NCI-H446 treated with DMSO at 0.1 percent for 48 hours (cell line): ENCODE measurements at places on chromosomes 2 and 18.

DNA sequence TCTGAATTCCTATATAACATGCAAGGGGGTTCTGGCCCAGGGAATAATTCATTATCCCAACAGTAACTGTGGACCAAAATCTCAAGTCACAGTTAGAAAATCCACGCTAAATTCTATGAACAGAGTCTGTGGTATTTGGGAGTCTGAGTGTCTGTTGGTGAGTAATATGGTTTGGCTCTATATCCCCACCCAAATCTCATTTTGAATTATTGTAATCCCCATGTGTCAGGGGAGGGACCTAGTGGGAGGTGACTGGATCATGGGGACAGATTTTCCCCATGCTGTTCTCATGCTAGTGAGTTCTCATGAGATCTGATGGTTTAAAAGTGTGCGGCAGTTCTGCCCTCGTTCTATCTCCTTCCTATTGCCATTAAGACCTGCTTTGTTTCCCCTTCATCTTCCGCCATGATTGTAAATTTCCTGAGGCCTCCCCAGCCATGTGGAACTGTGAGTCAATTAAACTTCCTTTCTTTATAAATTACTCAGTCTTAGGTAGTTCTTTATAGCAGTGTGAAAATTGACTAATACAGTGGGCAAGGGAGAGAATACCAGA lies 68.3 kb downstream of the NBAS start:
- DNase-seq: no peak

- no peak for DNase-seq
Measured at GRCh38 chr2:229445019-229445418, 173.9 kb upstream of the PID1 start.

DNA sequence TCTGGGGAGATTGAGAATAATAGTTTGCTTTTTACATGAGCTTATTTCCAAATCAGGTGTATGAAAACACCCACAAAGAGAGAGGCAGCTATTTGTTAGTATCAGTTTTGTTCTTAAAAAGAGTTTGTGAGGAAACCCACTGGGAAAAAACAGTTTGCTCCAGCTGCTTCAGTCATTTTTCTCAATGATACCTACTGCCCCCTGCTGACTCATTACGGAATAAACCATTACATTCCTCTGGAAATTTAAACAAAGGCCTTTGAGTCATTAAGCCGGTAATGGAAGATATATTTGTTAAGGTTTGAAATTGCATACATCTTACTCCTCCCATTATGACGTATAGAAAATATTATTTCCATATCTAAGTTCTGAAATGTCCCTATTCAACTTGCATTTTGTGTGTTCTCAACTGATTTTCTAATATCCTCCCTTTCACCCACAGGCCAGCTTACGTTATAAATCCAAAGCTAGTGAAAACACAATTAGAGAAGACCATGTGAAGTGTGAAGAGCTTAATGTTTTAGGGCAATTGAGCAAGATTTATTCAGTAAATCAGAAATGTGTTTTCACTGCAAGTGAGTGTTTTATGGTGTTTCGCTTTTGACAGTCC lies 761.6 kb downstream of the DSC3 start:
- no peak for DNase-seq

- DNase-seq: peak; percentile 17
Measured at GRCh38 chr2:240851078-240851991, 17.3 kb upstream of the AGXT start.

DNA sequence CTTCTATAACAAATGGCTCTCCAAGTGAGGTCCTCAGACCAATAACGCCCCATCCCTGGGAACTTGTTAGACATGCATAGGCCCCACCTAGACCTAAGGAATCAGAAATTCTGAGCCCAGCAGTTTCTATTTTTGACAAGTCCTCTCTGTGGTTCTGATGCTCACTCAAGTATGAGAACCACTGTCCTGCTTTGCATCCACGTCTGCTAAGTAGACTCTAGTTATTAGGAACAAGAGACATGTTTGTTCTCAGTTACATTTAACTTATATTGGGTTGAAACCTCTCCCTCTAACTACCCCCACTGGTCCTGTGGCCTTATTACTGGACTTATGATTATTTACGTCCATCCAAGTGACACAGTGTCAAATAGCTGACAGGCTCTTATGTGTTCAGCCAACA lies 70.3 kb downstream of the TMEM17 start:
- no peak for DNase-seq

DNA sequence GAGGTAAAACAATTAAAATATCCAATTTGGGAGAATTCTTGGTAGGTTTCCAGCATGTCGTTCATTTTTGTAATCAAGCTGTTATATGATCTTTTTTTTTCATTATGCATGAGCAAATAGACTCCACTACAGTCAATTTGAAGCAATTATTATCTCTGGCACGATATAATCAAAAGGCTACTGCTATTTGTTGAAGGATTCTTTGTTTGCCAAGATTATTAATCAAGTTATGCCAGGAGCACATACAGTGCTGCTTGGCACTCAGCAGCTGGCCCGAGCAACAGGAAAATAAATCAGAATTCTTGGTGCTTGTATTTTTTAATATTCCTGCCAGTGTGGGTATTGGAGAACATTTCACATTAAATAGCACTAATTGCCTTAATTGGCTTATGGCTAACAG lies 279.5 kb downstream of the RND3 start:
- DNase-seq: peak; percentile 94

DNA sequence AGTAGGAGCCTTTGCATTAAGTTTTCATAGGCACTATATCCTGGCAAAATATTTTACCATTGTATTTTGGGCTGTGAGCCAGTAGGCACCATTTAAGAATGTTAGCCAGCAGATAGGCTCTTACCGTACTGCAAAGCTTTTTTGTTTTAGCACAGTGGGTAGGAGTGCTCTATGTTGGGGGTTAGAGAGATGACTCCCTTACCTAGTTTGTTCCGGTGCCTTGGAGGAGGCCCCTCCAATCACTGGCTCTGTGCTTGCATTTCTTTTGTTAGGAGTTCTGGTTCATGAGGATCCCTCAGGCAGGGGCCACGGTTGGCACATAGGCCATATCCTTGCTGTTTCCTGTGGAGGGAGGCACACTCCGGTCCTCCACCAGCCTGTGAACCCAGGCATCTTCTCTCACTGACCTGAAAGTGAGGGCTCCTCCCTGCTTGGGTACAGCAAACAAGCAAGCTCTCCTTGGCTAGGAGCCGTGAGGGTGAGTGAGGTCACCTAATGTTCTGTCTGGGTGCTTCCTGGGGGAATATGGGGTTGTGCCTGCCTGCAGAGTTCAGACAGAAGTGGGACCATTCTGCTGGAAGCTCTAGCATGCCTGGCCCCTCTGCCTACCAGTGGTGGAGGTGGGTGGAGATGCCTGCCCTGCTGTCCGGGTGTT lies 29.8 kb downstream of the LTBP1 start:
- DNase-seq: no peak

DNA sequence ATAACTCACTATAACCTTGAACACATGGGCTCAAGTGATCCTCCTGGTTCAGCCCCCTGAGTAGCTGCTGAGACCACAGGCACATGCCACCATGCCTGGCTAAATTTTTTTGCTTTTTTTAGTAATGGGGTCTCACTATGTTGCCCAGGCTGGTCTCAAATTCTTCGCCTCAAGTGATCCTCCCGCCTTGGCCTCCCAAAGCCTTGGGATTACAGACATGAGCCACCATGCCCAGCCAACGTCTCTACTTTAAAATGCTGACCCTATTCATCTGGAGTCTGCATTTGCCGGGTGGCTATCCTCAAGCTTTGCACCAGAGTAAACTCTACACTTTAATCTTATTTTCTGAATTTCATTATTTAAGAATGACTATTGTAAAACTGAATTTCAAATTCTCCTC lies 37.6 kb upstream of the RALBP1 start:
- no peak for DNase-seq

- DNase-seq: no peak
Measured at GRCh38 chr2:96485350-96485749, 19.8 kb downstream of the NEURL3 start.

GRCh38 chr2:234863043-234863934 lies 88.5 kb upstream of the SH3BP4 start:
- DNase-seq: peak; percentile 92

GRCh38 chr2:174615871-174616436 lies 18.4 kb upstream of the WIPF1 start:
- DNase-seq: peak; percentile 89

DNA sequence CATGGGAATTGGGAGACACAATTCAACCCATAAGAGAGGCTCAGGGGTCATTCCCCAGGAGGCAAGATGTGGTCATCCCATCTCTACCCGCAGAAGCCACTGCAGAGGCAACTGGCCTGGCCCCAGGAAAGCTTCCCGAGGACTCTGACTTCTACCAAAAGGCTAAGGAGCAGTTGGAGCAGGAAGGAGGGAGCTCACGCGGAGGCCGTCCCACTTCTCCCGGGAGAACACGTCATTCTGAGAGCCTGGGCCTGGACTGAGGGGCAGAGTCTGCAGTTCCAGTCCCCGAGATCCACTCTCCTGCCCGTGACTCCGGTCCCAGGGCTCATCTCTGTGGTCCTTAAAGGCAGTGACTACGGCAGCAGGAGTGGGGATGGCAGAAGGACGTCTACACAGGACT lies 69.0 kb upstream of the TAF1B start:
- DNase-seq: no peak

DNA sequence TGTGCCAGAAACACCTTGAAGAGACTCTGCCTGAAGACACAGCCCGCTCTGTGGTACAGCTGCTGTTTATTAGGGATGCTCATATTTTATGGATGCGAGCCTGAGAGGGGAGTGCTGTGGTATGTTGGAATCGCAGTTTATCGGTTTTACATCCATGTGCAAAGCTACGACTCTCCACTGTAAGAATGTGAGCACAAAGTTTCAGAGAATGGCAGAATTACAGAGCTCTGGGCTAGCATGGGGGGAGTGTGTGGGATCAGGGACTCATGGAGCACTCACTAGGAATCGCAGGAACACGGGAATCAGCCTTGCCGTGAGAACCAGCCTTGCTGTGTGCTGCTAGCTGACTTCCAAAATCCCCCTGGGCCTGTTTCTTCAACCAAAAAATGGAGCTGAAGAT lies 199.9 kb downstream of the RNF144A start:
- no peak for DNase-seq

- DNase-seq: no peak
Measured at GRCh38 chr2:68850524-68850923, 20.7 kb downstream of the BMP10 start.

GRCh38 chr2:230129343-230129742 lies 60.6 kb upstream of the SLC16A14 start:
- no peak for DNase-seq

- no peak for DNase-seq
Measured at GRCh38 chr2:108407864-108408729, 30.3 kb downstream of the SULT1C4 start.
